ENCODE measurements at places on chromosomes 13 and 19. TPM values are rescaled to one million over a fixed set of nuclear protein-coding genes. Genes with fewer than 3 reads are reported as not detected.

GRCh38 chr19:49255674-49256073, 69.3 kb downstream of the SLC6A16 start:
- DNase-seq: no peak

GRCh38 chr13:79485014-79485811, 4.3 kb downstream of the NDFIP2 start:
- DNase-seq: no peak

DNA sequence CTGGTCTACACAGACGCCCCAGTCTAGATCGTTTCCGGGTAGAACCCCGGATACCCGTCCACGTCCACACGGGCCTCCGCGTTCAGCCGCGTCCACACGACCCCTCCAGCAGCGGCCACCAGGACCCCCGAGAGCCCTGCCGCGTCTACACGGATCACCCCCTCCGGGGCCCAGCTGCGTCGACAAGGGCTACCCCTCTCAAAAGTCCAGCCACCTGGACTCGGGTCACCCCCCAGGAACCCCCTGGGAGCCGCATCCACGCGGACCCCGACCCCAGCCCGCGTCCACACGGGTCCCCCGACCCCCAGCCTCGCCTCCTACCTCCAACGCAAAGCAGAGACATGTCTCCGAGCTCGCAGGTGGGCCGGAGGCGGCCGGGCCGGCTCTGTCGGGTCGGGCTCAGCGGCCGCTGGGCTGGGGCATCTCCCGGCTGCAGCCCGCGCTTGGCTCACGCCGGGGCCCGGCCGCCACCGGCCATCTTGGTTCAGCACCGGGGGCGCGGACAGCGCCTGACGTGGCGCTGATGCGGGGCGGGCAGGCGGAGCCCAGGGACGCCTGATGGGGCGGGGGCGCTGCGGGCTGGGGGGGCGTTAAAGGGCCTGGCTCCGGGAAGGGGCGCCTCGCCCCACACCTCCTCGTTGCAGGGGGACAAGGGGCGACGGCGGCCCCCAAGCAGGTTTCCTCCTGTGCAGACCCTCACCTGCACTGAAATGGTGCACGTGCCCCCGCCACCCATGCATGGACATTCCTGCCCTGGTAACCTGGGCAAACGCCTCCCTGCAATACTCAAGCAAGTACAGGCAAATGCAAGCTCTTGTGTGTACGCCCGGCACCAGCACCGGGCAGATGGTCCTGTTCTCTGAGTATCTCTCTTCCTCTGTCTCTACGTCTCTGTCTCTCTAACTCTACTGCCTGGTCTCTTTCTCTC, at the start of gene UNC13A:
TSS of gene UNC13A (minus strand) at position 498 of the 928 bp plus-strand sequence. CDS start at position 343, 155 bp downstream.
- no peak for DNase-seq

DNA sequence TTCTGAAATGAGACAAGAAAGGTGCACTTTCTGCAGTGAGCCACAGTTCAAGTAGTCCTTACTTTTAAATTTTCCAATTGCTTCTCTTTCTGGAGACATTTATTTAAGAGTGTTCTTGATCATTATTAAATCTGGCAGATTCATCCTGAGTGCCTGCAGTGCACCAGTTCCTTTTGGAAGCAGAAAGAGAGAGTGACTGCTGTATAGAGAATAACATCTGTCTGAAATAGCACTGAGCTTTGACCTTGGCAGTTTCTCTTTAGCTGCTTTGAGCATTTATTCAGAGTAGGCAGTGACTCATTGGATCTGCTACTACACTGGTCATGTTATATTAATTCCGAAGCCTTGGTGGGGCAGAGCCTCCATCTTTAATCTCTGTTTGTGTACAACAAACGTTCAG, 1373.7 kb downstream of the PCDH9 start:
- no peak for DNase-seq

DNA sequence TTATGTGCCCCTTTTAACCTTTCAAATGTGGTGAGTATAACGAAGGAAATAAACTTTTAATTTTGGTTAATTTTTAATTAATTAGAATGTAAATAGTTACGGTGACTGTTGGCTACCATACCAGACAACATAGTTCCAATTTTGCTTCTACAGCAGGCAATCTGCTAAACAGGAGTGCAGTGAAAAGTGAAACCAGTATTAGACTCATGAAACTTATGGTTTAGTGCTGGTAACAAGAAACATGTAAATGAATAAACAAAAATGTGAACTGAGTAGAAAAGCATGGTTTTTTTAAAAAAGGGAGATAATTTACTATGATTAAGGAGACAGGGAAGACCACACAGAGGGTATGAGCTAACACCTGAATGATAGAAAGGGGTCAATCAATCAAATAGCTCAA, 478.4 kb downstream of the PCDH9 start:
- no peak for DNase-seq

The CDX2 gene
- total RNA-seq: not detected

The MKNK2 gene
- 226 TPM for total RNA-seq

The FBXO17 gene
- total RNA-seq: 39.9 TPM

The KCNK6 gene
- 2.9 TPM for total RNA-seq
